ENCODE measurements at places on chromosomes 6 and 20.

GRCh38 chr6:164195942-164196281, 781.4 kb downstream of the QKI start:
- DNase-seq: no peak

DNA sequence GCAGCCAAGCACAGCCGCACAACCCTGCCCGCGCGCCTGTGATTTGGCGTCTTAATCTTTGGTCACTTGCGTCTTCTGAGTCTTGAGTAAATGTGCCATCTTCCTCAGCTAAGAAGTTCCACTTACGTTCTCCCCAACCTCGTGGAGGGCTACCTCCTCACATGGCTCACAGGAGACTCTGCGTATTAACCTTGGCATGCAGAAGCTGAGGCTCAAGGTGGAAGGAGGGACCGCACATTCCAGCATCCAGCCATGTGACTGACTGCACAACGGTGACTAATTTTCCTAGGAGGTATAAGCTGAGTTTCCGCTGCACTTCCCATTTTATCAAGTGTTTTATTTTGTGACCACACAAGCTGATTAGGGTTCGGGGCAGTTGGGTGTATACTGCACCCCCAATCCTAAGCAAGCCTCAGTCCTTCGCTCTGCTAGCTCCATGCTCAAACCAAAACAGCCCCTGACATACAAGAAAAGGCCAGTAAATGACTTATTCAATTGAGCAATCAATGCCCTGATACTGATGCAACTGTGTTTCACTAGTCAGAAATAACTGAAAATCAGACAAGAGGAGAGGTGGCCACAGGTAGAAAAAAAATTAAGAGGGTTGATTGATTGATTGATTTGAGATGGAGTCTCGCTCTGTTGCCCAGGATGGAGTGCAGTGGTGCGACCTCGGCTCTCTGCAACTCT, 7.0 kb downstream of the BEND3 start:
- DNase-seq: no peak

GRCh38 chr6:67615796-67616195, 1019.3 kb upstream of the ADGRB3 start:
- DNase-seq: no peak

GRCh38 chr6:41072836-41073202, at the start of gene NFYA:
Gene NFYA (plus strand): TSS chr6:41072974. CDS start chr6:41079090, 6,116 bp downstream.
- DNase-seq: peak; percentile 99

- DNase-seq: peak; percentile 83
Measured at GRCh38 chr6:3825331-3825831, 23.8 kb upstream of the FAM50B start.

GRCh38 chr20:48295966-48296421, 510.7 kb upstream of the SULF2 start:
- DNase-seq: no peak

- DNase-seq: no peak
Measured at GRCh38 chr6:140275725-140276124, 901.3 kb upstream of the CITED2 start.

DNA sequence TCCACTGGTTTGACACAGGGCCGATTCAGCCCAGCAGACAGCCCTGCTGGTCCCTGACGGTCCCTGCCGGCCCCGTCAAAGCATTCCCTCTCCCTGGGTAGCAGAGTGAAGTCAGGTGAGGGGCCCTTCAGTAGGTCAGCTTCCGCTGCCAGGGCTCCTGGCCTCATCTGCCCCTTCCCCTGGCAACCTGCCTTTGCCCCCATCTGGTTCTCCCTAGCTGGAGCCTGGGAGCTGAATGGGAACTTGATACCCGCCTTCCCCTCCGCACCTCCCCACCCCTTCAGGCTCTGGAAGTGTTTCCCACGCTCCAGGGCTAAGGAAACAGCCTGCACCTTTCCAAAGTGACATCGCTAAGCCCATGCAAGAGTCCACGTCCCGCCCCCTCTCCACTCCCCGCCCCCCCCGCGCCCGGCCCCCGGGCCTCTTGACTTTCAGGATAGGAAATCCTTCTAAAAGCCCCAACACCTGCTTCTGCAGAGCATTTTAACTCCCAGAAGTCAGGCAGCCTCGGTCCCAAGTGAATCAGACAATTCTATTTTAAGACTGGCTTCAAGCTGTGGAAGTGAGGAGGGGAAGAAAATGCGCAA, 53.3 kb downstream of the ISM1 start:
- DNase-seq: no peak

DNA sequence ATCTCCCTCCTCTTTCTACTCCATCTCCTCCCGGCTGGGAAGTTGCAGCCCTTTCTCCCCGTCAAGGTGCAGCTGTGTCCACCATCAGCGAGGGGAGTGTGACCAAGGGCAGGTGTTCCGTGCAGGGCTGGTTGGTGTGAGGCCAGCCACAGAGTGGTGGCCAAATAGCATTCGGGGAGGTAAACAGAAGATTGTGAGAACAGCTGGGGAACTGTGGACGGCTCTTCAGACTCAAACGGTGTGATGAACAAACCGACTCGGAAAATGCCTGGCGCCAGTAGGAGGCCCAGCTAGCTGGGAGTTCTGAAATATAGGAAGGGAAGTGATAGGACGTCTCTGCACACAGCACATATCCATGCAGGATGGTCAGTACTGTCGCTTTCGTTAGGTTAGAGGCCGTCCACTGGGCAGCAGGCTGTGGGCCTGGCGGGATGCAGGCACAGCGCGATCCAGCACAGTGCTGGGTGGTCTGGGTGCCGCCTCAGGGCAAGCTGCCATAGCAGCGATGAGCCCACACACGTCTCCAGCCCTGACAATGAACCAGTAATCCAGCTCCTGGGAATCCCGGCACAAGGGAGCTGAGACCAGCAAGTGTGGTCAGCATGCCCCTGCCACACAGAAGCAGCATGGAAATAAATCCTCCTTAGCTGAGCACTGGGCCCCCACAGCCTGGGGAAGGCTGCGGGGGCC, 258.1 kb downstream of the TAF4 start:
- no peak for DNase-seq

DNA sequence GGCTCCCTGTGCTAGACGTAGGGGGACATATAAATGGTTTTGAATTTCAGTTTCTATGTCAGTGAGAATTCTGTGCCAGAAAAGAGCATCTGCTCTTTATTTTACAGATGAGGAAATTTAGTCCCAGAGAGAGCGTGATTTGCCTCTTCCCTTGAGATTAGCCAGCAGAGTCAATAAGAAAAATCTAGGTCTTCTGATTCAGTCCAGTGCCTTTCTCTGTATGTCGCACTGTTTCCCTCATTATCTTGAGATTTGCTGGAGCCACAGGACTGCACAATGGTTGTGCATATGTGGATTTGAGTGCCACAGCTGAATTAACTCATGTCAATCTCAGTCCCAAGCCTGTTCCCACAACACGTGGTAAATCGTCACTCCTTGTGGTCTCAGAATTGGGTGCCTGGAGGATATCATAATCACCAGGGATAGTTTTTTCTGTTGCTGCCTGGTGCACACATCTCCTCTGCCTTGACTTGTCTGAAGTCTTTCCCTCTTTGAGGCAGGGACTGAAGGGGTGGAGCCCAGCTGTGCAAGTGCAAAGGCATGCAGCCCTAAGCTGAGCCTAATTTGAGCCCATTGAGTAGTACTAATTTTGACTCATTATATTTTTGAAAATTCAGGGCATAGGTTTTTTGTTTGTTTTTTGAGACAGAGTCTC, 276.7 kb downstream of the SOX4 start:
- DNase-seq: no peak

- no peak for DNase-seq
Measured at GRCh38 chr6:34358389-34358905, 34.0 kb downstream of the NUDT3 start.

DNA sequence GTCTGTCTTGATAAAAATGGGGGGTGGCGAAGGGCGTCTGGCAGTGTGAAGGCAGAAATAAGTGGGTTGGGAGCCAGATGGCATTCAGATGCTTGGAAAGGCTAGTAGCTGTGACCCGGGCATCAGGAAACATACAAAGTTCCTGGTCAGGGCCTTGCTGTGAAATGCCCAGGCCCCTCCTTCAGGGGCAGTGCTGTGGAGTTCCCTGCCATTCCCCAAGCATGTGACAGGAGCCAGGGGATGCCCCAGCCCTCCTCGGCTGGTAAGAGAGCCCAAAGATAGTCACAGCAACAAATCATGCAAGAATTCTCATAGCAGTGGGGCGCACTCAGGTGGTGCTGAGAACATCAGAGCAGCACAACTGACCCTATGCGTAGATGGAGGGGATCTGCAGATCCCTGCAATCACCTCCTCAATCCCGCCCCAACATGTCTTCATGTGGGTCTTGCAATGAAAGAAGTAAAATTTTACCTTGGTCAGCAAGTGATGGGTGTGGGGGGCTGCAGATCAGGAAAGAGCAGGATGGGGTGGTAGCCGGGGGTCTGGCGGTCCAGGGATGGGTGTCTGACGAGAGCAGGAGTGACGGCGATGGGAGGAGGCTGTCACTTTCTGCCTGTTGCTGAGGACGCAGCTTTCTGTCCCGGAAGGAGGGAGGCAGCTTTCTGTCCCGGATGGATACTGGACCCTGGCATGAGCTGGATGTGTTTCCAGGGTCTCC, 39.5 kb downstream of the SLC22A1 start:
- DNase-seq: no peak

DNA sequence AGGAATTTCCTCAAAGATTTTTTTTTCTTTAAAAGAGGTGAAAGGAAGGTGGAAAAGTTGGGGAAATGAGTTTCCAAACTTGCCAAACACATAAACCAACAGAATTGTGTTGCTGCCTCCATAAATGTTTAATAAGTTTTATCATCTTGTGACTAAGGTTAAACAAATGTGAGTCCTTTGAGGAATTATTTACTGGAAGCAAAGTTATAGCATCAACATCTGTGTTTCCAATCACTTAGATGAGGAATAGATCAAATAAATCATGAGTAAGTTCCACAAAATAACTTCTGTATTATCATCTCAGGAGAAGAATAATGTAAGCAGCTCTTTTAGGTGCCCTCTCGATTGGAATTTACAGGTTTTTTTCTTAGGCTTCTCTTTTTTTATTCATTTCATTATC, 20.5 kb downstream of the TSHZ2 start:
- DNase-seq: no peak

- no peak for DNase-seq
Measured at GRCh38 chr20:31915491-31916280, 36.2 kb downstream of the PDRG1 start.

DNA sequence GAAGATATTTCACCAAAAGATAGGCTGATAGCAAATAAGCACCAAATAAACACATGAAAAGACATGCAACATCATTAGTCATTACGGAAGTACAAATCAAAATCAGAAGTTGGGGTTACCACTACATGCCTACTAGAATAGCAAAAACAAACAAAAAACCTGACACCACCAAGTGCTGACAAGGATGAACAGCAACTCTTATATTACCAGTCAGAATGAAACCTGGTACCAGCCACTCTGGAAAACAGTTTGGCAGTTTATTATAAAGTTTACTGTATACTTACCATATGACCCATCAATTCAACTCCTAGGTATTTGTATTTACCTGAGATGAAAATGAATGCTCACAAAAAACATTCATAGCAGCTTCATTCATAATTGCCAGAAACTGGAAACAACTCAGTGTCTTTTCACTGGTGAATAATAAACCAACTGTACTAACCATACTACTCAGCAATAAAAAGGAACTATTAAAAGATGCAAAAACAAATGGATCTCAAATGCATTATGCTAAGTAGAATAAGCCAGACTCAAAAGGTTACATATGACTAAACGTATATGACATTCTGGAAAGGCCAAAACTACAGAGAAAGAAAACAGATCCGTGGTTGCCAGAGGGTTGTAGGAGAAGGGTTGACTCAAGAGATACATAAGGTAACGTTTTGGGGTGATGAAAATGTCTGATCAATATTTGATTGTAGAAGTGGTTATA, 33.0 kb downstream of the NUP153 start:
- DNase-seq: no peak

DNA sequence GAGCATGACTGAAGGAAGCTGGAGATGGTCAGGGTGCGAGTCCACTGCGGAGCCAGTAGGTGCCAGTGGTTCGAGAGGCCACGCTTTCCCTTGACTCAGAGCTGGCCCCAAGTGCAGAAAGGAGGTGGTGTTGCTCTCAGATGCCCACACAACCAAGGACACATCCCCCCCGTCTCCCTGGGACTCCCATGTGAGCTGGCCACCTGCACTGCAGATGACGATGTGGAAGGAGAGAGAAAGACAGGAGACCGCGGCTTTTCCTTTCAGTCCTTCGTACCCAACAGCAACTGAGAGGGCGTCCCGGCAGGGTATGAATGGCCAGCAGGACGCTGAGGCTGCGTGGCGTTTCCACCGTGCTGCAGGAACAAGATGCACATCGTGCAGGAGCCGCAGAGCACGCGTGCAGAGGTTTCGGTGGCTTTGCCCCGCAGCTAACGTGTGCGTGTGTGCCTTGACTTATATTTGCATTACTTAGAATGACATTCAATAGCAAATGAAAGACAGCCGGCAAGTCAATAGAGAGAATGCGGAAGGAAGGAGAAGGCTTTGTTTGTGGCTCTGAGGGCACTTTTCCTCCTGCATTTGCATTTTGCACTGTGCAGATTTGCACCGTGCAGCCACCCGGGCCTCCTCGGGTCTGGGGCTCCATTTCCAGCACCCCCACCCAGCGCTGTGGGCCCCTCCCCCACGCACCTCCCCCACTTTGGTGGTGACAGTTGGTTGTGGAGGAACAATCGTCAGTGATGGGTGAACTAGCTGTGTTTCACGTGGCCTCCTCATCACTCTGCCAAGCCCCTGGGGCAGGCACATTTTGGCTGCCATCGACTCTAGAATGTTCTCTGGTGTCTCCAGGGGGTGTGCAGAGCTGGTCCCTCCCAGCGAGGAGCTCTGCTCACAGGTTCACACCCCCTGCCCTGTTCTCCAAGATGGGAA, 26.4 kb upstream of the BHLHE23 start:
- DNase-seq: peak; percentile 67

DNA sequence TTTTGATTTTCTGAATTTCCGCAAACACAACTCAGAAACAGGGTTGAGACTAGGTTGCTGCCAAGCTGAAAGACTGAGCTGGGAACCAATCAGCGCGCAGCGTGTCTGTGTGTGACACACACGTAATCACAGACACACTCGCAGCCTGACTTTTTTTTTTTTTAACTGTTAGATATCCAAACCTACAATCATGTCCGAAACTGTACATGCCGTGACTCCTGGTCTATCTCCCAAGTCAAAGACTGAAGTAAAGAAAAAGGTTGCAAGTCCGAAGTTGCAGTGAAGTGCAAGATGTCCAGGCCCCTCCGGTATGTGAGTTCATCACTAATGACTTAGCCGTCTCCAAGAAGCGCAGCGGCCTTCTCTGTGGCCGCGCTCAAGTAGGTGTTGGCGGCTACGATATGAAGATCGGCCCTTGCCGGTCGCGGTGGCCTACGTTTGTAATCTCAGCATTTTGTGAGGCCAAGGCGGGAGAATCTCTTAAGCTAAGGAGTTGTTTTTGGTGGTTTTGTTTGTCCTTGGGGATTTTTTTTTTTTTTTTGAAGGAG, 108.2 kb downstream of the HFE start:
- DNase-seq: no peak

DNA sequence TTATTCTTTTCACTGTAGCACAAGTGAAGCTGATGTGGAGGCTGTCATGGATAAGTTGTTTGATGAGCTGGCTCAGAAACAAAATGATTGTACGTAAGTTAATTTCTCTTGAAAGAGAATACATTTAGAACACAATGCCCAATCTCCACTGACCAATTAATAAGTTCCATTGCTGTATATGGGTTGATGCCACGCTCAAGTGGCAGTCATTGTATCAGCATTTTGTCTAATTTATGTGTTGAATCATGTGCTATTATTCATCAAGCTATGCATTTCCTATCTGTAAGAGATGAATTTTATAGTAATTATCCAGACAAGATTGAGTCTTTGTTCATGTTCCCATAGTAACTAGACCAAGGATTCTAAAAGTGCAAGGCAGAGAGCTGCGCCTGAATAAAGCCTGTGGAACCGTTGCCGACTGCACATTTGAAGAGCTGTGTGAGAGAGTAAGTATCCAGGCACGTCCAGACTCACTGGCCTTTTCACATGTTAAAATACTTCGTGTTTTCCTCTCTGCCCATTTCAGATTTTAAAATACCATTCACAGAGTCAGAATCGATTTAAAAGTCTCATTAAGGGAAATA, 83.8 kb upstream of the FOXO3 start:
- DNase-seq: no peak

Measured in upper lobe of left lung (tissue), 6 donors.